ENCODE measurements at places on chromosomes 6 and 20.
A peak's percentile ranks its signal among the peaks of the same experiment; 100 is the strongest.

GRCh38 chr6:2467929-2468600 is 222.7 kb upstream of the GMDS start:
- no peak for DNase-seq

DNA sequence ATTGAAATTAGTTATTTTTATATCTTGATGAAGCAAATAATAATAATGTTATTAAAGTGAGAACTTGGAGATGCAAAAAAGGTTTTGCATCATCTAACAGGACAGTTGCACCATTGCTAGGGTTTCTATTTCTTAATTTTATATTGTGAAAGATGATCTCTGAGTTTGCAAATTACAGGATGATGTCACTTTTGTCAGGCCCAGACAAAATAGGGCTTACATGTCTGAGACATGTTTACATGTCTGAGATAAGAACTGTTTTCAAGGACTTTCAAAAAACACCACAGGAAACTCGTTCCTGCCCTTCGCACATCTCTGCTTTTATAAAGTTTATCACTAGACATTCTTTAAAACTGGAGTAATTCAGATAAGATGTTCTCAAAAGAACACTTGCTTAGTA is 1075.8 kb upstream of the MANEA start:
- DNase-seq, result no peak

GRCh38 chr6:145673504-145673903 is 61.8 kb downstream of the EPM2A start:
- DNase-seq, result no peak

DNA sequence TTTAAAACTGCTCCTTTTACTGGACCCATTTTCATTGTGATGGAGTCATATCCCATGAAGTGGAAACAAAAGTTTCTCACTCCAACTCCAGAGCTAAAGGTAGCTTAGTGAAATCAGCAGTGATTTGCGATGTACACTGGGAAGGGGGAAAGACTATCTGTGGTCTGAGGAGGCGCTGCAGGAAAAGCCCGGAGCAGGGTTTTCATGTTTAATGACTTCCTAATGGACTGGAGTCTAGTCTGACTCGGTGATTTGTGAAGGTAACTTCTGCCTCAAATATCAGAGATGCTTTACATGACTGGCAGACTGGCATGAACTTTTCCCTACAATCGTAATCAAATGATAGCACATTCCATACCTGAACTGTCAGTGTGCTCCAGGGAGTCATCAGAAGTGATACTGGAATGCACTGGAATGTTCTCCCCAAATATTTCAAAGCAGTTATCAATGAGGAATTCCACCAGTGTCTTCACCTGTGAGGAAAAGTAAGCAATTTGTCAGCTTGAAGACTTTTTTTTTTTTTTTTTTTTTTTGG is 7.0 kb downstream of the TAGAP start:
- no peak for DNase-seq

- no peak for DNase-seq
Observed at GRCh38 chr20:4708036-4708435, 13.7 kb upstream of the PRND start.

- no peak for DNase-seq
Observed at GRCh38 chr6:89413006-89413400, 930 bp upstream of the RRAGD start.

GRCh38 chr20:55211481-55211880 is 736.1 kb downstream of the DOK5 start:
- no peak for DNase-seq

- DNase-seq, result no peak
Observed at GRCh38 chr6:33609019-33609418, 12.1 kb upstream of the ITPR3 start.

GRCh38 chr20:45834797-45835161 is 1.2 kb downstream of the SNX21 start:
- DNase-seq, result no peak

DNA sequence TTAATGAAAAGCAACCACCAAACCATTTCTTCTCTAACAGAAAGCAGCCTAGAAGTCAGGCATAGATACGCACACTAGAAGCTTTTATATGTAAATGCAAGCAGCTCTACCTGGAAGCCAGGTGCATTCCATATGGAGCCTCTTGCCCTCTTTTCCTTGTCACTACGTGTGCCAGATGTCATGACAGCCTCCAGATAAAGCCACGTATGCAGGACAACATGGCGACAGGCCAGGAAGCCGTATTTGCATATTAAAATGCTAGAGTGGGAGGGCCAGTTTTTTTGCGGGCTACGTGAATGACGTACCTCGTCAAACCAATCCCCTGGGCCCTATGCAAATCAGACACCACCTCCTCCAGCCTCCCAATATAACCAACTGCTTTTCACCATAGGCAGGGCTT is 308.1 kb upstream of the SPTLC3 start:
- DNase-seq, result no peak

- DNase-seq, result no peak
Observed at GRCh38 chr6:155419161-155419560, 36.5 kb downstream of the NOX3 start.

GRCh38 chr6:110875548-110876169 is 1.1 kb downstream of the AMD1 start:
- peak; percentile 31 for DNase-seq

DNA sequence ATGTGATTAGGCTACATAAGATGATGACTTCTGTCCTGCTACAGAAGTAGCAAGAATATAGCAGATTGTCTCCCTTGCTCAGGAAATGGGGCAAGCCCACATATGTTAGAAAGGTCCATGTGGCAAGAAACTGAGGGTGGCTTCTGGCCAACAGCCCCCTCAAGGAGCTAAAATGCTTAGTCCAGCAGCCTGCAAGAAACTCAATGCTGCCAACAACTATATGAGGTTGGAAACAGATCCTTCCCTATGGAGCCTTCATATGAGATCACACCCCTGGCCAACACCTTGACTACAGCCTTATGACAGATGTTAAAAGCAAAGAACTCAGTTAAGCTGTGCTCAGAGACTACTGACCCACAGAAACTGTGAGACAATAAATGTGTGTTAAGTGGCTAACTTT is 22.1 kb downstream of the PTPRT start:
- DNase-seq, result no peak

DNA sequence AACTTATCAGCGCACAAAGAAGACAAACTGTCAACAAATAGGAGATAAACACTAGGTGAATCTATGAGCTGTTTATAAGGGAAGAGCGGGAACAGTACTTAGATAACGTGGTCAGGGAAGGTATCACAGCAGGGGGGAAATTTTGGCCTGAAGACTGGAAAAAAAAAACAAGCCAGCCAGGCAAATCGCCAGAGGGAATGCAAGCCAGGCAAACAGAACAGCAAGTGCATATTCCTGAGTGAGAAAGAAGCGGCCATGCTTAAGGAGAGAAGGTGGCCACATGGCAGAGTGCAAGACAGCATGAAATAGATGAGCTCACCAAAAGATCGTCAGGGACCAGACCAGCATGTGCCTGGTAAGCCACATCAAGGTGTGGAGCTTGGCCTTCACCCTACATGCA is 466.5 kb upstream of the ARID1B start:
- no peak for DNase-seq

Measured in activated T-helper 1 cell treated with anti-CD3 and anti-CD28 coated beads, Interleukin-2, amount 50 U/mL, for 16 hours (primary cell).